ENCODE measurements at places on chromosomes 6 and 20.

DNA sequence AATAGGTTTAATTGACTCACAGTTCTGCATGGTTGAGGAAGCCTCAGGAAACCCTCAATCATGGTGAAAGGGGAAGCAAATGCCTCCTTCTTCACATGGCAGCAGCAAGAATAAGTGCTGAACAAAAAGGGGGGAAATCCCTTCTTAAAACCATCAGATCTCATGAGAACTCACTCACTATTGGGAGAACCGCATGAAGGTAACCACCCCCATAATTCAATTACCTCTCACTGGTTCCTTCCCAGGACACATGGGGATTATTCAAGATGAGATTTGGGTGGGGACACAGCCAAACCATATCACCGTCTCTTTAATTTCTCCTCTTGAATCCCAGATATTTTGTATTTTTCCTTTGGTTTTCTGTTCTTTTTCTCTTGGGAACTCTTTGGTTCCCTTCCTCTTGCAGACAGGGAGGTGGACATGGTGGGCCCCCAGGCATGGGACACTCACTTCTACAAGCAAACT is 223.6 kb downstream of the TBXT start:
- no peak for DNase-seq

DNA sequence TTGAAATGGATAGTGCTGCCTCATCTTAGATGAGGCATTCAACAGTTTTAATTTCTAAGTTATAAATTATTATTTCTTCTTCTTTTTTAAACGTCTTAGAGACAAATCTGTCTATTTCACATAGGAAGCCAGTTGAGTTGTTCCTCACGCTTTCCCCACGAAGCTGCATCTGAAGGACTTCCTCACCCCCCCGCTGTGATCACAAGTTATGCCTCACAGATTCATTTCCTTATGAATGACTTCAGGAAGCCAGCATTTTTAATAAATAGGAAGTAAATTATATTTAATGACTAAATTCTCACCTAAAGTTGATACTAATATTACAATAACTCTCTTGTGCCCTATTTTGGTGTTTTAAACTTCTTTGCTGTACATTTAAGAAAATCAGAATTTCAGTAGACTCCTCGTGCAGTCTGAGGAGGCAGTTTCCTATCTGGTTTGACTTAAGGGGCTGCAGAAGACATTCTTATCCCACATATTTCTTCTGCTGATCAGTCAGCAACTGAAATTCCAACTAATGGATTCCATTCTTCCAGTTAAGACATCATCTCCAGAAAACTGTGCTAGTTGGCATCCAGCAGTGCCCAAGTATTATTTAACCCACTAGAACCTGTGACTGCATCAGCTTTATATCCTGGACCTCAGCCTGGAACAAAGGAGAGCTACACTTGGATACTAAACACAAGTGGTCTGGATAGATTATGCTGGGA is 182.7 kb upstream of the CCN2 start:
- DNase-seq = no peak

DNA sequence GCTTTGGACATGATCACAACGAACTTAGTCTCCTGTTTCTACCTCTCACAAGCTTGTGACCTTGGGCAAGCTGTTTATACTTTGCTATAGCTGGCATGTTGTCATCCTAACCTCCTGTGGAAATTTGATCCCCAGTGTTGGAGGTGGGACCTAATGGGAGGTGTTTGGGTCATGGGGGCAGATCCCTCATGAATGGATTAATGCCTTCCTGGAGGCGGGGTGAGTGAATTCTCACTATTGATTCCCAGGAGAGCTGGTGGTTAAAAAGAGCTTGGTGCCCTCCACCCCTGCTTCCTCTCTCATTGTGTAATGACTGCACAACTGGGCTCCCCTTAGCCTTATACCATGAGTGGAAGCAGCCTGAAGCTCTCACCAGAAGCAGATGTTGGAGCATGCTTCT is 228.9 kb downstream of the HIVEP2 start:
- DNase-seq = no peak

- DNase-seq = no peak
Observed at GRCh38 chr6:121055572-121056163, 278.6 kb downstream of the TBC1D32 start.

DNA sequence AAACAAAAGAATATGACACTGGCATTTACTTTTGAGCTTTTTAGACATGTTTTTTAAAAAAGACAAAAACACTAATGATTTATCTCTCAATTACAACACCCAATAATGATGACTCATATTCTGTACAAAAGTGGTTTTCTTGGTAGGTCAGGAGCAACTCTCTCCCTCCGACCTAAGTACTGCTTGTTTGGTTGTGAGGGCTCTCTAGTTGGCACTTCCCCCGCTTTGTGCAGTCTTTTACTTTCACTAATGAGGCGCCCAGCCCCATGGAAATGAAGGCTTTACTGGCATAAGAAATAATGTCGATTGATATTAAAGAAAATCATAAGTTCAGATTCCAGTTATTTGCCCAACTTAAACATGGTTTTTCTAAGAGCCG is 1.3 kb downstream of the KPNA5 start:
- DNase-seq = peak; percentile 31

- DNase-seq = no peak
Observed at GRCh38 chr6:3804964-3805363, 44.2 kb upstream of the FAM50B start.

DNA sequence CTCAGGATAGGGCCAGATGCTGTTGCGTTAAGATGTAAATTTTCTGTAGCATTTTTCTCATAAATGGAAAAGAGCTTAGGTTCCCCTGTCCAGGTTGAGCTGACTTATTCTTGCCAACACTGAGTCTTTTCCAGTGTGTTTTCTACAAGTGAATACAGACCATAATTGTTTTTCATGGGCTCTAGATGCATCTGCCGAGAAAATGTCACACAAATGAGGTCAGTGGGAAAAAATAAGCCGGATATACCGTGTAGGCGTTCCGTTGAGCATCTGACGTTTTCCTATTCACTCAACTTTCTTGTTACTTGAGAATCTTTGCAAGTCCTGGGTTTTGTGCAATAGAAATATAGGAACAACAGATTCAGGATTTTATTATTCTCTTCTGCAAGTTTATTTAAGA is 582.9 kb upstream of the CDH4 start:
- no peak for DNase-seq

DNA sequence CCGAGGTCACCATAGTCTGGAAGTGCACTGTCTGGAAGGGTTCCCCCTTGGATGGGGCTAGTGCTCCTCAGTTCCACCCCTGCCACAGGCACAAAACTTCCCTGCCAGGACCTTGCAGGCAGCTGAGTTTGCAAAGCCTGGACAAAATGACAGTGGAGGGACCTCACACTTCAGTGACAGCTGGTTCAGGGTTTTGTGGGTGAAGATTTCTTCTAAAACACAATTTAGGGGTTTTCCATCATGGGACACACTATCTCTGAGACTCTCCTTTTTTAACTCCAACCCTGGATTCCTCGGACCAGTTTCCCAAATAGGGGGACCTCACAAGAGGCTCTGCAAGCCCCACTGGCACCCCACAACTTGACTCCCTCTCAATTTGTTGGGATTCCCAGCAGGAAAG is 33.6 kb upstream of the PREX1 start:
- DNase-seq = no peak

- DNase-seq = no peak
Observed at GRCh38 chr20:753897-754635, 14.2 kb downstream of the SLC52A3 start.

Data from T-helper 2 cell (primary cell).